Activated gamma-delta T cell treated with Interleukin-2 at 50 U/mL for 16 hours (primary cell): ENCODE measurements at places on chromosomes 12 and 14.

- no peak for DNase-seq
These were observed 49.4 kb upstream of the PSMA6 start for GRCh38 chr14:35242599-35243311.

DNA sequence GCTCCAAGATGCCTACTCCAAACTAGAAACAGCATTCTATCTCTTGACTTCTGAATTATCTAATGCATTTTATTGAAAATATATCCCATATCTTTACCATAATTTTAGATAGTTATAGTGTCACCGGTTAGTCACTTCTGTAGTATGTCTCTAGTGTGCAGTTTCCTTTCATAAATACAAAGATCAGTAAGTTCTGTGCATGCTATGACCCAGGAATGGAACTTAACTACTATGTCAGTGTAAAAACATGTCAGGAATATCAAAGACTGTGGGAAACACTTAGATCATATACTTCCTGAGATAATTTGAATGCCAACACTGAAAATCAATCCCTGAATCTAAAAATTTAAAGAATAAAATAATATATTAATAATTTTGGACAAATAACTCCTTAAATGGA is 237.6 kb downstream of the ATXN7L3B start:
- DNase-seq: no peak

GRCh38 chr14:50040401-50040775 is 76.0 kb downstream of the VCPKMT start:
- peak; percentile 30 for DNase-seq

- no peak for DNase-seq
These were observed 46.3 kb upstream of the ATP2A2 start for GRCh38 chr12:110234755-110235154.

DNA sequence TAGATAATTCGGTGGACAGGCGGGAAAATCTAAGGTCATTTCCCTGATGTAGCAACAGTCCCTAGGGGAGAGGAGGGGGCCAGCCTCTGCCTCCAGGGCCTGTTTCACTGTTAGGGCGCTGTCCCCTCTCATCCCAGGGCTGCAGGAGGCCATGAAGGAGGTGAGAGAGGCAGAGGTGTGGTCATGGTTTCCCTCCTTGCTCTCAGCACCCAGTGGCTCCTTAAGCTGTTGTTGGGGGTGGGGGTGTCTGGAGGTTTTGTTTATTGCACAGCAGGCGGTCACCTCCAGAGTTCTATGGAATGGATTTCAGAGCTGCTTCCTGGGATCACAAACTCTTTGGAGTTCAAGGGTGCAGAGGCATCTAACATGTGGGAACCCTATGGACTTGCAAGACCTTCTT is 212.5 kb upstream of the RTL1 start:
- DNase-seq: no peak

- DNase-seq: no peak
These were observed 41.0 kb downstream of the BDKRB1 start for GRCh38 chr14:96297000-96297399.

DNA sequence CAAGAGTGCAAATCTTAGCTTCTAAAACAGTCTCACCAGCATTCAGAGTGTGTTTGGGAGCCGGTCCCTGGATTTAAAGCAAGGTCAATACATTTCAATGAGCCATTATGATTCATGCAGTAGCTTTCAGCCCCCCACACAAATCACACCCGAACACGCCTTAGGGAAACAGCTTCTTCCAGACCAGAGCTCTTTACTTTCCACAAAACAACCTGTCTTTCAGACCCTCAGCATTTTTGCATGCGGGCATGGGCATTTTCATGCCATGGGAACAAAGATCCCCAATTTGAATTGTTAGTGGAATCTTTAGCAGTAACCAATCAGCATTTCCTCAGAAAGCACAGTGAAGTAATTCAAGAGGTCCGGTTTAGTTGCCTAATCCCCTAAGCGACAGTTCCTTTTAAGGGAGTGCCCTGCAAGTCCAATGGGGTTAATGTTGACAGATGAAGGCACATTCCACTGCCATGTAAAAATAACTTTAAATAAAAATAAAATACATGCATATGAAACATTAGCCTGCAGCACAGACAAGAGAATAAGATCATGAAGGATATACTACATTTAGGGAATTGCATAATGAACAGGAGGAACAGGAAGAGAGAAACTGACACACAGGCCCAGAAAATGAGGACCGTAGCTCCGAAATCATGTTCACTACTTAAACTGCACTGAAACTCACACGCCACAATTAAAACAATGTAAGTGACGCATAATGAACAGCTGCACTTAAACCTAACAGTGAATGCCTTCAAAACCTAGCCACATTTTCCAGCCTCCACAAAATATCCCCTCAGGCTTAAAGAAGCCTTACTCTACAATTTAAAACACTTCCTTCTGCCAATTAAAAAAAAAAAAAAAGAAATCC is 4.0 kb downstream of the VPS37B start:
- no peak for DNase-seq

DNA sequence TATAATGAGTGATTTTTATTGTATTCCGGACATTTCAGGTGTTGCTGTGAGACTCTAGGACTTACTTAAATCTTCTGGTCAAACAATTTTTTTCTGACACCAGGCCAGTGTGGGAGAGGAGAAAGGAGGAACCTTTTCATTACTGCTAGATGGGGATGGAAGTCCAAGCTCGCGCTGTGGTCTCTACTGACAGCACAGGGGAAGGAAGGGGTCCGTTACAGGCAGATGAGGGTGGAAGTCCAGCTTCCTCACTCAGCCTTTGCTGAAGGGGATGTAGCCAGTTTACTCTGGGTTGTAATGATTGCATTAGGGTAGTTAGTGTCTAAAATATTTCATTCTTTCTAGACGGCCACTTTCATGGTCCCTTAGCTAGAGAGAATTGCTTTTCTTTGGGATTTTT is 26.3 kb upstream of the ST8SIA1 start:
- DNase-seq: no peak

DNA sequence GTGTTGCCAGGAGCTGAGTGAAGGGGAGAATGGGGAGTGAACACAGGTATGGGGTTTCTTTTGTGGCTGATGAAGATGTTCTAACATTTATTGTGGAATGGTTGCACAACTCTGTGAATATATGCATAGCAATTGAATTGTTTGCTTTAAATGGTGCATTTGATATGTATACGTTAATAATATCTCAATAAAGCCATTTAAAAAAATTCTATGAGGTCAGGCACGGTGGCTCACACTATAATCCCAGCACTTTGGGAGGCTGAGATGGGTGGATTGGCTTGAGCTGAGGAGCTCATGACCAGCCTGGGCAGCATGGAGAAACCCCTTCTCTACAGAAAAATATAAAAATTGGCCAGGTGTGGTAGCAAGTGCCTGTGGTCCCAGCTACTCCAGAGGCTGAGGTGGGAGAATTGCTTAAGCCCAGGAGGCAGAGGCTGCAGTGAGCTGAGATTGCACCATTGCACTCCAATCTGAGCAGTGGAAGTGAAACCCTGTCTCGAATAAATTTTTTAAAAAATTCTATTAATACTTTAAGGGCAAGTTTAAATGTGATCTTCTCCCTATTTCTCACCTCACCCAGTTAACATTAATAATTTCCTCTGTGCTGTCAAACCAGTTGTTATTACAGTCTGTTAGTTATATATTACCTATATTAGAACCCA is 65.3 kb downstream of the DENND5B start:
- DNase-seq: no peak

GRCh38 chr14:71013551-71014192 is 106.4 kb downstream of the PCNX1 start:
- DNase-seq: no peak

DNA sequence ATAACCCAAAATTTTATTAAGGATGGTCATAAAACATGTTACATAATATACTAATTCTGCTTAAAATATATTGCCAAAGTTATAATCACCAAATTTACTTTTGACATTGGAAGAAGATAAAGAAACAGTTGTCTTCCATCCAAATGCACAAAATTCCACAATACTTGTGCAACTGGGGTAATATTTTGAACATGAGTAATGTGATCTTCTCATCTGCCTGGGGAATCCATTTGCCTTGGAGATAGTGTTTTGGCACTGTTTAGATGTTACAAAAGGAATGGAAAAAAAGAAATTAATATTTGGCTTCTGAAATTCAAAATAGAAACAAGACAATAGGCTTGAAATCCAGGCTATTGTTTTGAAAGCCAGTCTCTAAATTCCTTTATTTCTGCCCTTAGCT is 9.1 kb downstream of the GPR19 start:
- no peak for DNase-seq

DNA sequence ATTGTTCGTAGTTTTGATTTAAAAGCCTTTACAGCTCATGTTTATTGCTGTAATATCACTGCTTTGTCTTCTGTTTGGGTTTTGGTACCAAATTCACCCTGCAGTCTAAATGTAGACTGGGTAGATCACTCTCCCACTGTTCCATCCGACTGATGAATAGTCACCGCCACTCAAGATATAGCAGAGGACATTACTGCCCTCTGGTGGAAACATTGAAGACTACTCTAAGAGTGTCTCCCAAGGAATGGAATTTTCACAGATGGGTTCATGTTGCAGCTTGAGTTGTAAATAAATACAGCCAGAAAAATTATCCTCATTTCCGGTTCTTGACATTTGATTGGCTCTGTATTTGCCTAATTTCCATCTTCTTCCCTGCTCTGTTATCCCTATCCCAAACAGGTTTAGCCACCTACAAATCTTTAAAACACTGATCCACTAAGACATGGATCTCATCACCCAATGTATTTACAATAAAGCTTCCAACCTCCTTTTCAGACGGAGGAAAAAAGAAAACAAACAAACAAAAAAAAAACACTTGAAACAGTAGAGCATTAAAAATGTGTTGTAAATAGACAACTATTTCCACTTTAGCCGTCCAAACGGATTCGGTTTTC is 198.3 kb upstream of the CPNE8 start:
- DNase-seq: no peak

GRCh38 chr12:102659200-102659911 is 179.0 kb upstream of the IGF1 start:
- no peak for DNase-seq

GRCh38 chr14:45526715-45527549 is 273.9 kb upstream of the MIS18BP1 start:
- no peak for DNase-seq

DNA sequence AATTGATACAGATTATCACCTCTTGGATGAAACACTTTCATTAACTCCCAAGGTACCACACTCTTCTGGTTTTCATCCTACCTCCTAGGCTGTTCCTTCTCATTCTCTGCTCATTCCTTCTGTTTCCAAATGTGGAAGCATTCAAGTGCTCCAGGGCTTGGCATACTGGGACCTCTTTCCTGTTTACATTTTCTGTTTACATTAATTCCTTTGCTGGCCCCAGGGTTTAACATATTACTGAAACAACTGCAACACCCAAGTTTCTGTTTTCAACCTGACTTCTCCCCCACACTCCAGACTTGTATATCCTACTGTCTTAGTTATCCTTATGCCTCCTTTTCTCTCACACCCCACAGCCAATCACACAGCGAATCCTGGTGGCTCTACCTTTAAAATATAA is 386.3 kb upstream of the GARIN6 start:
- DNase-seq: no peak

- DNase-seq: no peak
These were observed 6.0 kb downstream of the USP44 start for GRCh38 chr12:95545303-95545702.

DNA sequence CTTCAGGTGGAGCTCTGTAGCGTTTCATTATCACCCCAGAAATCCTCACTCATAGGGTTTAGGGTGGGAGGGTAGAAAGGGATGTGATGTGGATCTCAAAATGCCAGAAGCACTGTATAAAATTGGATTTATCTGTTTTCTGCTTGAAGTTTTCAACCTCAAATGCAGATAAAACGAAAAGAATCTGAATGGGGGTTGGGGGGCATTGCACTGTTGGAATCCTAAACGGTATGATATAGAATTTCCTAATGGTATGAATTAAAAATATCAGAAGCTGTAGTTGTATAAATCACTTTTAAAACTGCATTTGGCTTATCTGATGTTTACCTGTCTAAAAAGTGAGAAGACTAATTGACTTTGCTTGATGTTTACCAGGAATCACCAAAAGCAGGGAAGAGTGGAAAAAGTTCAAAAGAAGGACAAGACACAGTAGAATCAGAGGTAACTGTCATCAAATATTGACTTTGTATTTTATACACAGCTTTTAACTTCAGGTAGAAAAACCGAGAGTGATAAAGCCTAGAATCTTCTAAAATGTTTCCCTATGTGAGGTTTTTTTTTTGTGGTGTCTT is 1.1 kb downstream of the PPP2R5C start:
- no peak for DNase-seq

- no peak for DNase-seq
These were observed 40.9 kb downstream of the DAD1 start for GRCh38 chr14:22547948-22548750.

GRCh38 chr14:94340533-94340932 is 17.4 kb upstream of the SERPINA6 start:
- DNase-seq: no peak

DNA sequence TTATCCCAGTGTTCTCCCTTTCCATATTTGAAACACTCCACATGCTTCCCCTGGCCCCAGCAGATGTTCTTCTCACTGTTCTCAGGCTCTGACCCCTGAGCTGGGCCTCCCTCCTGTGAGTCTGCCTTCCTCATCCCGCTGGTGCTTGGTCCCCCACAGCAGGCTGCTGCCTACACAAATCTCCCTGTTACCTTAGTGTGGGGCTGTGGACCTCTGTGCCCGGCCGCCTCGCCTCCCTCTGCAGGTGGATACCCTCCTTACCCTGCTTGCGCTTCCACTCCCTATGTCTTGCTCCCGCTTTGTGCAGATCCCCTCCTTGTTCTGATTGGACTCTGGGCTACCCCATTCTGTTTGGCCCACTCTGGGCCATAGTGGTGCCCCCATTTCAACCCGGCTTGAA is 6.9 kb downstream of the DERA start:
- DNase-seq: no peak

GRCh38 chr12:58918469-58918844 is 1.8 kb downstream of the LRIG3 start:
- no peak for DNase-seq

GRCh38 chr12:127607146-127607725 is 659.7 kb upstream of the TMEM132C start:
- no peak for DNase-seq

DNA sequence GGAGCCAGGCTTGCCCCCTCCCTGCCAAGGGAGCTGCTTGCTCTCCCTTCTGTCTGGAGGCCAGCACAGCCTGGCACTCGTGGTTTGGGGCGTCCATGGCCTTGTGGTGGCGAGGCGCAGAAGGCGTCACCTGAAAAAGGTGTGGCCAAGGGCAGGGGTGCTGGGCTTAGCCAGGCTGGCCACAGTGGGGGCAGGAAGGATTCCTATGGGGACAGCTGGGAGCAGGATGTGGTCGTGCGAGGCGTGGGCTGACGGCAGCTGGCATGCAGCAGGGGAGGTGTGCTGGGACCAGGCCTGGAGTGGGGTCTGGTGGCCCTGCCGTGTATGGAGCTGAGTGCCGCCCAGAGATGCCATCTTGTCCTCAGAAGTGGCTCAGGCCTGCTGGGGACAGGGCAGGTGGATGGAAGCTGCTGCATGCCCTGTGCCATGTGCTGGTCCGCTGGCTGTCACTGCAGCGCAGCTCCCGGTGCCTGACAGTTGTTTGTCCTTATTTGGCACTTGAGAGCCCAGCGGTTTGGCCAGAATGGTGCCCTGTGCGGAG is 30.0 kb downstream of the SH2B3 start:
- no peak for DNase-seq

GRCh38 chr12:66852091-66852490 is 173.2 kb upstream of the GRIP1 start:
- DNase-seq: no peak

GRCh38 chr12:92359581-92360209 is 214.0 kb upstream of the BTG1 start:
- no peak for DNase-seq
